ENCODE measurements at places on chromosomes 4 and X.

- DNase-seq: no peak
Measured at GRCh38 chr4:89898304-89898716, 3.7 kb downstream of the MMRN1 start.

DNA sequence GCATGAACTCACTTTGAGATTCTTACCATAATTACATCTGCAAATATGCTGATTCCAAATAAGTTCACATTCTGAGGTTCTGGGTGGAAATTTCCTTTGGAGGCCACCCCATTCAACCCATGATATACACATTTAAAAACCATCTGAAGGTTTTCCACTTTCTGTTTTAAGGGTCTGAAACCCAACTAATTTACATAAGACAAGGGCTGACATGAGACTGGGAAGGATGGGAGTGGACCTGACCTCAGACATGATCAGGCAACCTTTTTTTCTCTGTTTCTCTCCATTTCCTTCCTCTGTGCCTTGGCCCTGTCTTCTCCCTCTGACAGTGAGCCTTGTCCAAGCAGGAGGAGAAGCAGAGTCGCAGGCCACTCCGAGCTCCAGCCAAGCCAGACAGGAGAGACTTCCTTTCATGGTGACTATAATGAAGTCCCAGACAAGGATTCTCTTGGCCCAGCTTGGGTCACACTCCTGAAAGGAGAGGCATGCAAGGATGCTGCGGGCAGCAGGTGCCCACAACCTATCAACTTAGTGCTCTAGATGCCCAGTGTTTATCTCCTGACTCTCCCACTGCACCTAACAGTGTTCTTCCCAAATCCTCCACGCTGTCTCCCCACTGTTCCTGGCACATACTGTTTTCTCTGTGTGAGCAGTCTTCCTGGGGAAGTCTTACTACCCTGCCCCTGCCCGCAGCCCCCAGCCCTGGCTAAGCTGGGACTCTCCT, 39.9 kb downstream of the MSX1 start:
- DNase-seq: no peak

DNA sequence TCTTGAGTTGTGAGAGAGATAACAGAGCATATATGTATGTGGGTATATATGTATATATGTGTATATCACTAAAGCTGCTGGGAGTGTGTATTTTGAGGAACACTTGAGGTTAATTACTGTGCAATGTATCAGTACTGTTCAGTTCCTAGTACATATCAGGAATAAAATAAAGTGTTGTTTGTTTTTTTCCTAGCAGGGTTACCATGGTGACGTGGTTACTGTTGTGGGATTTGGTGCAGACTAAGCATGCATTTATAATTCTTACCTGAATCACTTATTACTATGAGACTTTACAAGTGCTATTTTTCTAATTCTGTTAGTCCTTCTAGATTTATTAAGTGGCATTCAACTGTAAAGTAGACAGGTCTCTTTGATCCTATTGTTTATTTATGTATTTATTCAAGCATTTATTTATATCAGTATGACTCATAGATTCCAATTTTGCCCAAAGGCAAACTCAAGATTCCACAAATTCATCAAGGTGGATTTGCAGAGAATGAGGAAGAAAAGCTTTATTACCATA, 26.9 kb upstream of the BEX4 start:
- no peak for DNase-seq

GRCh38 chr4:13865871-13866669, 238.5 kb upstream of the BOD1L1 start:
- no peak for DNase-seq

DNA sequence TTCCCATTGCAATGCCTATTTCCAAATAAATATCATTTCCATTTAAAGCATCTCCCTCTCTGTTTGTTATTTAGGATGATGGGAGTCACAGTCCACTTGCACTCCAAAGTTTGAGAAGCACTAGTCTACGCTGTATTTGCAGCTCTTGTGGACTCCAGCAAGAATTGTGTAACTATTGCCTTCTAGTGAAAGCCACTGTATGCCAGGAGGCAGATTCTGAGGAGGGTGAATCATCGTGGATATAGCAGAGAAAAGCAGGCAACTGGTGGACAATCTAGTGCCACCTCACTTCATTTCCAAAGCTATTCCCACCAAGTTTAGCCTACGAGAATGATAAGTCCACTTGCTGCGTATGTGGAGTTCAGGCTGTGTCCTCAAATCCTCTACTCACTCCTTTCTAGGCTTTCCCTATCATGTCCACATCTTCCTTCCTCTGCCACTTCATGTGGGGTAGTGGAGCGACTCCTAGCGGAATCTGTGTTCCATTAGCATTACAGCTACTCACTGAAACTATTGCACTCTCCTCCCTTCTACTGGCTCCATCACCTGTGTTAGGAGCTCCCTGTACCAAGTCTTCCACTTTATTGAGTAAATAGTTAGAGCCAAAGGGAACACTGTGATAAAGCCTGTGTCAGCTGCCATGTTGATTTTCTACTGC, 501.8 kb upstream of the GALNT7 start:
- no peak for DNase-seq

DNA sequence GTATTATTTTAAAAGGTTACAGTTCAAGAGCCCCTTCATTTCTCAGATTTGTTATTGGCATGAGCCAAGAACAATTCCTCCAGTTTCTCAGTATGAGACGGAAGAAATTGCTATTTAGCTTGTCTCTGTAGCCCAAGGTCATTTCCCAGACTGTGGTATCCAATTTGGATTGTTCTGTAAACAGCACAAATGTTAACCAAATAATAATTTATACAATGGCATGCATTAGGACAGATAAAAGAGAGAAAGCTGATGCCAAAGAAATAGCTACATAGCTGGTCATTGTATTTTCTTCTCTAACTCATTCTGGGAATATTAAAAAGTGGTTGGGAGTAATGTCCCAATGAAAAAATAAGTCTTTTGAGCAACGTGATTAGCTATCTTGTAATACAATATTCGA, 134.6 kb upstream of the NPY2R start:
- no peak for DNase-seq

GRCh38 chr4:55973650-55974049, 24.9 kb downstream of the CEP135 start:
- DNase-seq: no peak
